Hematopoietic multipotent progenitor cell treated with erythropoietin and hydrocortisone succinate and interleukin-3 and kit ligand, for 17 days (in vitro differentiated cells): ENCODE measurements at places on chromosomes 12 and 14.
A peak's percentile ranks its signal among the peaks of the same experiment; 100 is the strongest.

DNA sequence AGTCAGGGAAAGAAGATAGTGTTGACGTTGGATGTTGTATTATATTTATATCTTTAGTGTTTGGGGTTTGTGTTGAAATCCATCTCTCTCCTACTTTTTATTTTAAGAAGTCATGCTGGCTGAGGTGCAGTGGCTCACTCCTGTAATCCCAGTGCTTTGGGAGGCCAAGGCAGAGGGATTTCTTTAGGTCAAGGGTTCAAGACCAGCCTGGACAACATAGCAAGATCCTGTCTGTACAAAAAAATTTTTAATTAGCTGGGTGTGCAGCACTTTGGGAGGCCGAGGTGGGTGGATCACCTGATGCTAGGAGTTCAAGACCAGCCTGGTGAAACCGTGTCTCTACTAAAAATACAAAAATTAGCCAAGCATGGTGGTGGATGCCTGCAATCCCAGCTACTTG lies 23.9 kb downstream of the A2ML1 start:
- no peak for DNase-seq

DNA sequence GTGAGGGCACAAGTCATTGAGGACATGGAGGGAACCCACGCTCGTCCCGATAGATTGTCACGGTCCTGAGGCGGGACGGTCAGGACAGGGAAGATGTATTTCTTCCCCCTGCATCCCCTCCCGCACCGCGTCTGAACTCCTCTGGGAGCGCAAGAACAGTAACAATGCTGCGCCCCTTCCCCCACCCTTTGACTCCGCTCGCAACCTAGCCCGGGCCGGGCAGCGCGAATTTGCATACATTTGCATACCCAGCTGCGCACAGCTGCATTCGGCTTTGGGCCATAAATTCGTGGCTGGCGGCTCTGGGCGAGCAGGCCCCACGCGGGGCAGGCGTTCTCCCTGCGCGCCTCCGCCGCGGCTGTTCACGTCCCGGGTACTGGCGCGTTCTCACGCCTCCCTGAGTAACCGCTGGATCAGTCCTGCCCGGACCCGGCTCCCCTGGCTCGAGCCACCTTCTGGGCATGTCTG lies 29.0 kb upstream of the SMUG1 start:
- no peak for DNase-seq

DNA sequence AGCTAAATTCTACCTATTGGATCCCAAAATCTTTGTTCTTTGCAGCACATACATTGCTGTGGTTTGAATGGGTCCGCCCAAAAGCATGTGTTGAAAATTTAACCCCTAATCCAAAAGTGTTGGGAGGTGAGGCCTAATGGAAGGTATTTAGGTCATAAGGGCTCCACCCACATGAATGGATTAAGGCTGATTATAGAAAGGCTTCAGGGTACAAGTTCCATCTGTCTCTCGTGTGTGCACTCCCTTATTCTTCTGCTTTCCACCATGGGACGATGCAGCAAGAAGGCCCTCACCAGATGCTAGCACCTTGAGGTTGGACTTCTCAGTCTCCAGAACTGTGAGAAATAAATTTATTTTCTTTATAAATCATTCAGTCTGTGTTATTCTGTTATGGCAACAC lies 190.9 kb downstream of the SOX5 start:
- DNase-seq = no peak

DNA sequence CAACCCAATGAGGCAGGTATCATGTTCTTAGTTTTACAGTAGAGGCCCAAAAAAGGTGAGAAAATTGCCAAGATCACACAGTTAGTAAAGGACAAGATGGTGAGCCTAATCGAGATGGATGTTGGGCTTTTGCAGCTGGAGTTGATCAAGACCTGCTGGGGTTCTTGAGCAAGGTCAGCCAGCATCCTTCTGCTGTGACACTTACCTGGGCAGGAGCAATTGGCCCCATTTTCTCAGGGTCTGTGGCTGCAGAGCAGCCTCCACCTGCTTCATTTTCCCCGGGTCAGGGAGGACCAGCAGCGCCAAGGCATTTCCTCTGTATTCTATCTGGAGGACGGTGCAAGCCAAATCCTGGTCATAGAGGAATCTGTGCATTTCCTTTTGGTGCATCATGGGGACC lies 6.5 kb downstream of the SERPINA11 start:
- no peak for DNase-seq

- DNase-seq = peak; percentile 35
Observed at GRCh38 chr14:20711685-20712084, 23.1 kb downstream of the ANG start.

GRCh38 chr14:30108975-30109700 lies 181.5 kb upstream of the PRKD1 start:
- no peak for DNase-seq

DNA sequence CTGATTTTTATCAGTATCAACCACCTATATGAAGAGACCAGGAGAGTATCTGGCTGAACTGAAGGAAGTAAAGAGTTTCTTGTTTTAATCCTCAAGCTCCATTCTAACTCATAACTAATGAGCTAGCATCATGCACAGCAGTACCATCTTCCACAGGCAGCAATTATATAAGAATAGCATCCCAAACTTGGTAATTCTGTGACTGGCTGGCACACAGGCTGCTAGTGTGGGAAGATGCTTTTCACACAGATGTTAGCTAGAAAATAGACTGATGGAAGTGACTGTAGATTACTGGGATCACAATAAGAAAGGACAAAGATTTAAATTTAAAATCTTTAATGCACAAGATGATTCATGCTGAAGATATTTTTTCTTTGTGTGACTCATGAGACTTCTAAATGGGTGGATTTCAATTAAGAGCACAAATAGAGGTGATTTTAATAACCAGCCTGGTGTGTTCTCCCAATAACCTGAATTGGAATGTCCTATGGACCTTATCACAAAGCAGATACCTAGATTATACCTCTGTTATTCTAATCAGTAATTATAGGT lies 417.7 kb upstream of the ATXN7L3B start:
- DNase-seq = no peak

DNA sequence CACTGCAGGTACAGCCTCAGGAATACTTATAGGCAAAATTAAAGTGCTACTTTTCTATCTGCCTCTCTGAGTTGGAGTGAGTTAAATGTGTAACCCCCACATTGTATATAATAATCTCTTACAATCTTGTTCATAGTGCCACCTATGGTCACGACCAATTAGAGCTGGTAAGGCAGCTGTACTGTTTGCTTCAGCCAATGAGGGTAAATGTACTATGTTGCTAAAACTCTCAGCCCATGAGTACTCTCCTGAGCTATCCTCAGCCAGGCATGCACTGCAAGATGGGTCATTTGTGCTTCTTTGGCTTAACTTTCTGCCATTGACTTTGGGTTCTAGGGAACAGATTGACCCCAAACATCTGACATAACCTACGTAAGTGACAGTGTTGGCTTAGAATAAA lies 15.0 kb upstream of the MDM2 start:
- DNase-seq = peak; percentile 30

- DNase-seq = peak; percentile 29
Observed at GRCh38 chr12:25249931-25250738, 594 bp downstream of the KRAS start.

DNA sequence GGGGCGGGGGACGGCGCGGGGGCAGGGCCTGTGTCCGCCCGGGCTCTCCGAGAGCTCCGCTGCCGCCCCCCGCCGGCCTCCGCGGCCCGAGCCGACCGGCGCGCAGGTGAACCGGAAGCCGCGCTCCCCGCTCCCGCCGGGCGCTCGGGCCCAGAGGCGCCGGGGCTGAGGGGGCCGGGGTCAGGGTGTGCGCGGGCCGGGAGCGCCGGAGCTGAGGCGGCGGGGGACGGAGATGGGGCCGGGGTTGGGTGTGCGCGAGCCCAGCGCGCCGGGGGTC lies 431 bp downstream of the HIP1R start:
- no peak for DNase-seq

DNA sequence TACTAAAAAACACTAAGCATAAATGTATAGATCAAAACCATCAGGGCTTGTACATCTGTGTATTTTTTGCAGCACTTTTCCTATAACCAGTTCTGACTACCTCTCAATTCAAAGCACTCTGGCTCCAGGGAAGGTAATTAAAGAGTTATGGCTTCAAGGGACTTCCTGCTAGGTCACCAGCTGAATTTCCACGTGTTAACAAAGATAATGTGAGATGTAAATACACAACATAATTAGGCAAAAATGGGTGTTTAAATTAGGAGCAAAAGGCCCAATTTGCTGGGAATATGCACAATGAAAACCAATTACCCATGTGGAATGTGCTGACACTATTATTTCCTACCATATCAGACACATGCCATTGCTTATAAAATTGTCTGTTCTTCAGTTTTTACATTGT lies 513.4 kb upstream of the FLRT2 start:
- no peak for DNase-seq

DNA sequence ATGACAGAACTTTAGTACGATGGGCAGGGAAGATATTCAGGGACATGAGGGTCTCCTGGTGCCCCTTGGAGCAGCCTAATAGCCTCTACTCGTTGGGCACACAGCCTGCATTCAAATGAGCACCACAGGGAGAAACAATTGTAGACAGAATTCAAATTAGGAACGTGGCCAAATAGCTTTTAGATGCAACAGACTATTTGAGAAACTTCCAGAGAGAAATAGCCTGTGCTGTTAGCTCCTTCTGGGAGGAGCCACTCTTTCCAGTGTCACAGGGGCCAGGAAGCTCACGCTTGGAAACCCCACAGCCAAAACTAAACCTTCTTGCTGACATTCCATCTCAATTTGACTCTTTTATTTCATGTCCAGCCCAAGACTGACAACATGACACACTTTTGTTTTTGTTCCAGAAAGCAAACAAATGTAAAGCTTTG lies 114.5 kb downstream of the RPAP3 start:
- DNase-seq = no peak

DNA sequence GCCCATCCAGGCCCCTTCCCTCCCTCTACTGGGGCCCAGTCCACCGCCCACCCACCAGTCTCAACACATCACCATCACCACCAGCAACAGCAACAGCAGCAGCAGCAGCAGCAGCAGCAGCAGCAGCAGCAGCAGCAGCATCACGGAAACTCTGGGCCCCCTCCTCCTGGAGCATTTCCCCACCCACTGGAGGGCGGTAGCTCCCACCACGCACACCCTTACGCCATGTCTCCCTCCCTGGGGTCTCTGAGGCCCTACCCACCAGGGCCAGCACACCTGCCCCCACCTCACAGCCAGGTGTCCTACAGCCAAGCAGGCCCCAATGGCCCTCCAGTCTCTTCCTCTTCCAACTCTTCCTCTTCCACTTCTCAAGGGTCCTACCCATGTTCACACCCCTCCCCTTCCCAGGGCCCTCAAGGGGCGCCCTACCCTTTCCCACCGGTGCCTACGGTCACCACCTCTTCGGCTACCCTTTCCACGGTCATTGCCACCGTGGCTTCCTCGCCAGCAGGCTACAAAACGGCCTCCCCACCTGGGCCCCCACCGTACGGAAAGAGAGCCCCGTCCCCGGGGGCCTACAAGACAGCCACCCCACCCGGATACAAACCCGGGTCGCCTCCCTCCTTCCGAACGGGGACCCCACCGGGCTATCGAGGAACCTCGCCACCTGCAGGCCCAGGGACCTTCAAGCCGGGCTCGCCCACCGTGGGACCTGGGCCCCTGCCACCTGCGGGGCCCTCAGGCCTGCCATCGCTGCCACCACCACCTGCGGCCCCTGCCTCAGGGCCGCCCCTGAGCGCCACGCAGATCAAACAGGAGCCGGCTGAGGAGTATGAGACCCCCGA lies 6.8 kb upstream of the RNU7-1 start:
- no peak for DNase-seq
